Activated naive CD8-positive, alpha-beta T cell treated with anti-CD3 and anti-CD28 coated beads, Interleukin-2, amount 10 ng/mL, durations not matched to agents 7 days and 5 days (primary cell): ENCODE measurements at places on chromosomes 4 and X. TPM values are rescaled to one million over a fixed set of nuclear protein-coding genes. Genes with fewer than 3 reads are reported as not detected.

IL15 gene
- total RNA-seq: 4.5 TPM

GRCh38 chrX:23494741-23495140 lies 160.1 kb downstream of the PTCHD1 start:
- no peak for DNase-seq

DNA sequence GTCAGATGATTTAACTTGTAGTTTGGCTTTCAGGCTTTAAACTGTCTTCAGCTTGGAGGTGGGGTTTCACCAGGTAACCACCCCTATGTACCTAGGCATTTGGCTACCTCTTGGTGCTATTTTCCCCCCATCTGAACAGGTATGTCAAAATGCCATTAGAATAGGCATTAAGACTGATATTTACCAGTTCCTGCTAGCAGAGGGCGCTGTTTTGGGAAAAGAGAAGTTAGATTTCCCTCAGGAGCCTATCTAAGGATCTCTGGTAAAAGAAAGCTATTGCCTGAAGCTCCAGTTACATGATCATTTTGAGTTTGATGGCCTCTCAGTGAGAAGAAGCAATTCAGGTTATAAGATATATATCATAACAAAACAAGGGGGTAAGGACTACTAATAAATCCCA lies 879.1 kb downstream of the SH3BGRL start:
- no peak for DNase-seq

GRCh38 chr4:18917689-18918088 lies 896.1 kb upstream of the LCORL start:
- DNase-seq: no peak

- DNase-seq: no peak
Measured at GRCh38 chr4:107548211-107548905, 171.7 kb downstream of the PAPSS1 start.

GRCh38 chr4:140092094-140092851 lies 61.7 kb downstream of the MAML3 start:
- DNase-seq: no peak

DNA sequence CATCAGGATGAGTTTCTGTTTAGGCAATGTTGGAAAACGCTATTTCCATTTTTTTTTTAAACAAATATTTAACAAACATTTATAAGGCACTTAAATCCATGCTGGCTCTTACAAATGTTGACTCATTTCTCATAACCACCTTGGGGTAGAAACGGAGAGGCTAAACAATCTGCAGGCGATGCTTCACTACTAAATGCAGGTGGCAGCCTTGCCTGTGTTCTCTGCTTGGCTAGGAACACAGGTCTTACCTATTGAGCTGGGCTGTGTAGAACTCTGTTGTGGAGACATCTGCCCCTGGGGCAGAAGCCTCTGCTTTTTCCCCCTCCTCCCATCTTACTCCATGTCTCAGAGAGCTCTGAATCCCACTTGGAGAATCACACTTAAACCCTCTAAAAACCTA lies 1.4 kb upstream of the CXCL1 start:
- DNase-seq: no peak

- DNase-seq: no peak
Measured at GRCh38 chrX:10047631-10048030, 80.5 kb downstream of the CLDN34 start.

DNA sequence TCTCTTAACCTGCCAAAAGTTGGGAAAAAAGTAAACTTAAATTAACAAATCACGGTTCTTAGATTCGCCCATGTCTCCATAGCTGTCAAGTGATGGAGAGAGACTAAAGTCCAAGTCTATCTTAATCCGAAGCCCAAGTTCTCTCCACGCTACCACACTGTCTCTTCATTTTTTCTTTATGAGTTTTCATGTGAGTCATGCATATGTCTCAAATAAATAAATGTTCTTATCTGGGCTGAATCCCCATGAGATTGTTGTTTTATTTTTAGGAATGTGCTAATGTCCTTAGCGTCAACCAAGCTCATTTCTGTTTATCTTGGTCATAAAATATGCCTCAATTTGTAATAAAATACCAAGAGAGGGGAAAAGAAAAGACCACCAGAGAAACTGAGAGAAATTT lies 169.3 kb downstream of the RCHY1 start:
- DNase-seq: no peak

DNA sequence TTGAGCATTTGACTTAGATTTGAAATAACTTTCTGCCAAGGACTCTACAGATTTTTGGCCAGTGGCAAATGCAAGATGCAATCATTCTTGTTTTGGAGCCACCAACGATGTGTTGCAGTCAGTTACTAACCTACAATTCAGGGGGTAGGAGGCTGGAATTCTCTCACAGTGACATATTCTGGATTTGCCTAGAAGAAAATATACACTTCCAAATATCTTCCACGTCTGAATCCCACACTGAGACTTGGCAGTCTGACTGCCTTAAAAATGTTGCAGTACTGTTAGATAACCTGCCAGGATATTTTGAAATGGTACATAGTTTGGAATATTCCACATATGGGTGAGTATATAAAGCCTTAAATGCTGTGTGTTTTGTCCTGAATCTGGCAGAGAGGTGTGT lies 27.6 kb upstream of the AGTR2 start:
- no peak for DNase-seq

- DNase-seq: no peak
Measured at GRCh38 chr4:168694667-168695066, 197.8 kb downstream of the PALLD start.
